ENCODE measurements at places on chromosomes 7 and 10. TPM values are rescaled to one million over a fixed set of nuclear protein-coding genes. Genes with fewer than 3 reads are reported as not detected.

- H3K27me3 ChIP-seq = no peaks in the 10 kb centered on the region
- DNase-seq = no peak
- no peak overlapping the region for H3K27ac ChIP-seq
- H3K36me3 ChIP-seq = no peaks in the 10 kb centered on the region
These were observed 60.7 kb upstream of the NRP1 start for GRCh38 chr10:33395201-33395600.

Gene MDFIC
- 2.3 TPM for polyA plus RNA-seq

Gene SNCG
- 12.2 TPM for polyA plus RNA-seq

GRCh38 chr7:7843972-7844371, 124.6 kb upstream of the GLCCI1 start:
- no peaks in the 10 kb centered on the region for H3K27me3 ChIP-seq
- DNase-seq = no peak
- H3K36me3 ChIP-seq = no peaks in the 10 kb centered on the region
- no peak overlapping the region for H3K4me3 ChIP-seq

Gene MBL2
- polyA plus RNA-seq = not detected
